ENCODE measurements at places on chromosomes 6 and 20. TPM values are rescaled to one million over a fixed set of nuclear protein-coding genes. Genes with fewer than 3 reads are reported as not detected.

SNX21 gene
- 59.8 TPM for total RNA-seq

OPRM1 gene
- total RNA-seq, result not detected

VWA7 gene
- total RNA-seq, result 0.36 TPM

TUBB2B gene
- 26.7 TPM for total RNA-seq

TMC2 gene
- total RNA-seq, result not detected

DNA sequence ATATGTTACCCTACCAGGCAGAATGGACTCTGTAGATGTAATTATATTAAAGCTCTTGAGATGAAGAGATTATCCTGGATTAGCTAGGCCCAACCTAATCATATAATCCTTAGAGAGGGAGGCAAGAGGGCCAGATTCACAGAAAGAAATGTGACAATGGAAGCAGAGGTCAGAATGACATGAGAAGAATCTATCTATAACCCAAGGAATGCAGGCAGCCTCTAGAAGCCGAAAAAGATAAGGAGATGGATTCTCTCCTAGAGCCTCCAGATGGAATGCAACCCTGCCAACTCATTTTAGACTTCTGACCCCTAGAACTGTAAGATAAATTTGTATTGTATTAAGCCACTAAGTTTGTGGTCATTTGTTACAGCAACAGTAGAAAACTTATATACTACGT, 12.3 kb downstream of the PXT1 start:
- no peak for DNase-seq

DNA sequence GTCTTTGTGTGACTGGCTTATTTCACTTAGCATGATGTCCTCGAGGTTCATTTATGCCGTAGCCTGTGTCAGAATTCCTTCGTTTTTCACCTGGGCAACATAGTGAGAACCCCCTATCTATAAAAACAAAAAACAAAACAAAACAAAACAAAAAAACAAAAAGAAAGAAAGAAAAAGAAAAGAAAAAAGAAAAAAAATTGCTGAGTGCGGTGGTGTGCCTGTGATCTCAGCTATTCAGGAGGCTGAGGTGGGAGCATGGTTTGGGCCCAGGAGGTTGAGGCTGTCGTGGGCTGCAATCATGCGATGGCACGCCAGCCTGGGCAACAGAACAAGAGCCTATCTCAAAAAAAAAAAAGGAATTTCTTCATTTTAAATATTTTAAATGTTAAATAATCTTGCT, 38.4 kb downstream of the VEGFA start:
- no peak for DNase-seq

DNA sequence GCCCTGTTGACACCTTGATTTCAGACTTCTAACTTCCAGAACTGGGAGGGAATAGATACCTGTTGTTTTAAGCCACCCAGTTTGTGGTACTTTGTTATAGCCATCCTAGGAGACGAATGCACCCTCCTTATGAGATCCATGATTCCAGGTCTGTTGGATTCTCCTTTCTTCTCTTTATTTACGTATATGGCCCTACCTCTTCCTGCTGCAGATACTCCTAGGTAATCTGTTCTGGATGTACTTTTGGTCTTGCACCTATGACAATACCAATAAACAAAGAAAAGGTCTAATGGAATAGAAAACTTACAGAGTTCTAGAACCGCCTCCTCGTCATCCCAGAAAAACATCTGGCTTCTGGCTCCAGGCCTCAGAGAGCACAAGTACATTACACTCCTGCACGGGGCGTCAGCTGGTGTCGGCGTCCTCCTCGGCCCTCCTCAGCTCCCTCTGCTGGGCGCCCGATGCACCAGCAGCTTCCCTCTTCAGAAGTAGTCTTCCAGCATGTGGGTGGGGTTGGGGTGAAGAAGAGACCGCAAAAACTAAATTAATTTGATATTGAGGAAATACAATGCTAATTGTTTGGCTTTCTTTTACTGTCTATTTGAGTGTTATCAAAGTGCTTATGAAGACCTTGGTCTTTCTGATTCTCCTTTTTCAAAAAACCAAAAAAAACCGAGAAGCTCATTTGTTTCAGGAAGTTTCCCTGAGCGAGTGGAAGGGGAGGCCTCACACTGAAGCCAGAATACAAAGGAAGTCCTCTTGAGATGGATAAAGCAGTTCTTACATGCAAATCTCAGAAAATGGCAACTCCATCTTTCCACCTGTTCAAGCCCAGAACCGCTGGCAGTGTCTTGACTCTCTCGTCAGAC, 9.7 kb upstream of the ATXN1 start:
- DNase-seq, result peak; percentile 91

GRCh38 chr6:158717341-158718330, 67.8 kb downstream of the SYTL3 start:
- no peak for DNase-seq

DNA sequence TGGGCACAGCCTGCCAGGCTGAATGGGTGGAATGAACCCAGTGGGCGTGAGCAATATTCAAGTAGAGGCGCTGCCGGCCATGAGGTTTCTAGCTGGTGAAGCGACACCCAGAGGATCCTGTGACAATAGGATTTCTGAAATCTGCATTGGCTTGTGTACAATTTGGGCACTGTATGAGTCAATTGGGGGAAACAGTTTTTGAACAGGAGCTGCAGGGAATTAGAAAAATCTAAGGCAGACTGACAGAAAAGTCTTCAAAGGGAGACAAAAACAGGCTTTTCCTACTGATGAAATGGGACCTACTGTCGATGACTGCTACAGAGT, 148.8 kb upstream of the PROKR2 start:
- peak; percentile 14 for DNase-seq

- DNase-seq, result peak; percentile 17
Observed at GRCh38 chr6:57163956-57164355, 8.2 kb upstream of the BAG2 start.

DNA sequence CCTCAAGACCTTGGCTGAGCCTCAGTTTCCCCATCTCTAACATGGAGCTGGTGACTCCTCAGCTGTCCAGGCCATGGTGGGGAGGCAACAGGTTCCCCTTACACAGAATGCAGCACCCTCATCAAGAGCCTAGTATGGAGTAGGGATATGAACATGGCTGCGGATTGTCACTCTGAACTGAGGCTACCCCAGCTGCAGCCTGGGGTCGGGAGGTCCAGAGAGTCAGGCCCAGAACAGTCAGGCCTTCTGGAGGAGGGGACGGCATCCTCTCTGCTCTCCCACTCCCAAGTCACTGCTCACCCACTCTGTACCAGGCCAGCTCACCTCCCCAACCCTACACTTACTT, 1.4 kb upstream of the FOXS1 start:
- DNase-seq, result no peak

DNA sequence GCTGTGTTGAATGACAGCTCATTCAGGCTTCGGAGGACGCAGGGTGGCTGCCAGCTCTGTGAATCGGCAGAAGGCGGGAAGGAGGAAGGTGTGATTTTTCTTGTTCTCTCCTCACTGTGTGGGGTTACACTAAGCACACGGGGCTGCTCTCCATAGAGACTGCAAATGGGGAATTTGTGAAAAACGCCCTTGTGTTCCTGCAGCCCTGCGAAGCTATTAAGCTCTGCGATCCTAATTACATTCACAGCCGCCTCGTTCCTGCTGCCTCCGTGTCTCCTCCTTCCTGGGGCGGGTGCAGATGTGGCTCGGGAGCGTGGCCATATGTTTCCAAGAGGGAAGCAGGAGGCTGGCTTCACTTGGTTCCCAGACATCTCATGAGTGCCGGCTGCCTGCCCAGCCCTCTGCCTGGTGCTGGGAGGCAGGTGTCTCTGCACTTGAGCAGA, 124.0 kb downstream of the TOX2 start:
- no peak for DNase-seq

DNA sequence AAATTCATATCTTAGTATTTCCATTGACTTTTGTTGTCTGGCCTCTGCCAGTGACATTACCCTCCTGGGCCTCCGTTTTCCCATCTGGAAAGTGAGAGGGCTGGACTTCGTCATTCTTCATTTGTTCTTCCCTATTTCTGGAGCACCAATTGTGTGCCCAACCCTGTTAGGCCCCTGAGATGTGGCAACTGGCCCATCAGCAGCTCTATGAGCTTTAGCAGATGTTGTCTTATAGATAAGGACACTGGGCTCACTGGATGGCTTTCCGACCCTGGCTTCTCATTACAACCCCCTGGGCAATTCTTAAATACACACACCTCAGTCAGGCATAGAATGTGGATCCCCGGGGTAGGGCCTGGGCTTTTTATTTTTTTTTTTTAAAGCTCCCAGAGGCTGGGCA, 14.7 kb downstream of the PABPC1L start:
- no peak for DNase-seq

GRCh38 chr6:163730246-163731210, 316.0 kb downstream of the QKI start:
- DNase-seq, result no peak

DNA sequence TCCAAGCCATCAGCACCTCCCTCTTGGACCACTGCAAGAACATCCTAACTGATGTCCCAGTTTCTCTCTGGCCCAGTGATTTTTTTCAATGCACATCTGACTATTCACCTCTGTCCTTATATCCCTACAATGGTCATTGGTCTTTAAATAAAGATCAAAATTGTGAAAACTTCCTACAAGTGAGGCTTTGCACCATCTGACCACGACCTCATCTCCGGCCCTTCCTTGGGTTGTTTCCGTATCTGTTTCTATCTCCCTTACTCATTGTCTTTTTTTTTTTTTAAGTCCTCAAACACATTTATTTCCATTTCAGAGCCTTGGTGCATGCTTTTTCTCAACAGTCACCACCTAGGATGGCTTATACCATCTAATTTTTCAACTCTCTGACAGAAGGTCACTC, 88.1 kb downstream of the IPCEF1 start:
- no peak for DNase-seq

DNA sequence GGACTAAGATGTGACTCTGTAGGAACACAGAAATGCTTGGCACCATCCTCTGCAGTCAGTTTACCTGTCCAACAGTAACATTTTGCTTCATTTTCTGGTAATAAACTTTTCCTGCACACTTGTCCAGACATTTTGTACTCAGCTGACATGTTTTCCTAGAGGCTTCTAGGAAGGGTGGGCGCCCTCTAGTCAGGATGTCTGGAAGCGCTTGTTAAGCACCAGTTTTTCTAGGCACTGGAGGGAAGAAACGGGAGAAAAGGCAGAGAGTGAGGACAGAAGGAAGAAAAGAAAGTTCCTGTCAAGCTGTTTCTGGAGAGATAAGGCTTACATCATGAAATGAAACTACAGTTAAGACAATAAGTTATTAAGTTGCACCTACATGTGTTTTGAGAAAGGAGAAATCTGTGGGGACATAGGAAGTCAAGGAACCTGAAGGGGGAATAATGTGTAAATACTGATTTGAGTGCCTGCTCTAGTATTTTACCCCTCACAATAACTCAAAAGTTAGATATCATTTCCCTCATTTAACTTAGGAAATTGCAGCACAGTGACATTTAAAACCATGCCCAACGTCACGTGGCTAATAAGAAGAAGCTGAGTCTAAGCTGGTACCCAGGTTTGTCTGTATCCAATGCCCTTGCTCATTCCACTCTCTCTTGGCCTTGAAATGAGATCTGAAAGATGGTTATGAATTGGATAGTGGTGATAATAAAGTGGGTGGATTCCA, 42.7 kb upstream of the TNFRSF21 start:
- DNase-seq, result peak; percentile 16

DNA sequence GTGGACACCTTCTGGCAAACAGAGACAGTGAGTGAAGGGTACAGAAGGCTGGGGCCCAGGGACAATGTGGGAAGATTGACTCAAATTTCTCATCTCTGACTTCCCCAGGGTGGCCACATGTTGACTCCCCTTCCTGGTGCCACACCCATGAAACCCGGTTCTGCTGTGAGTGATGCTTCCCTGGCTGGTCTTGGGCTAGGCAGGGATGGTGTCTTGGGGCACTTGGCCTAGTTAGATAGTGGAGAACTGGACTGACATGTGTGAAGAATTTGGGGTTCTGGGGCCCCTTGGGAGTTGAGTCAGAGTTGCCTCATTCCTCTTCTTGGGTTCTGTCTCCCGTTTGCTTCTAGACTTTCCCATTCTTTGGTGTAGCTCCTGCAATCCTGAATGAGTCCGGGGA, 34.2 kb downstream of the GSS start:
- no peak for DNase-seq

DNA sequence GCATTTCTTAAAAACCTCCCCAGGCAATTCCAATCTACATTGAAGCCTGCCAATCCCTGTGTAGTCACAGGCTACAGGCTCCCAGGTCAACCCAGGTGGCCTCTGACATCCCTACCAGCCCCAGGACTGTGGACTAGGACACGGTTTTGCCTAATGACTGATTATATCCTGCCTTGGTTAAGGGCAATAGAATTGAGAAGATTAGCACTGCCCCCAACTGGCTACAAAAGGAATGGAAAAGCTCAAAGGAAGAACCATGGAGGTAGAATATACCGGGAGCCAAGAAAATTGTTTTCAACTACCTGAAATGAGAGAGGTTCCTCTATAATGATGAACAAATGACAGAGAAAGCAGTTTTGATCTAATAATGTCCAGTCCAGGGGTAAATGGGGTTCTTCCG, 421.1 kb upstream of the AGPAT4 start:
- DNase-seq, result peak; percentile 47

DNA sequence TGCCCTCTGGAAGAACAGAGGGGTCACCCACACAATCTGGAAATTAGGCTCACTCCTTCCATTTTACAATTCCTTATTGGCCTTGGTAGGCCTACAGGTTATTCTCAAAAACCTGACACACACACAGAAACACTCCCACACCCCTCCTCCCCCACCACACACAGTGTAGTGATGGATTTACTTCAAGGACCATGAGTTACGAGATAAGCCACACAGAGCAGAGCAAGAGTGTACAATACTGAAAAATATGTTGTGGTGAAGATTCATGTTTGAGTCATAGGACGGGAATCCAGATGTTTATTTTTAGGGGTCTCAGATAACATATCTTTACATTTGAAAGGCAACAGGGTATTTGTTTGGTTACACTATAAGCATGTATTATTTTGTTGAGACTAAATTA, 291.9 kb downstream of the PLCB1 start:
- DNase-seq, result peak; percentile 72

DNA sequence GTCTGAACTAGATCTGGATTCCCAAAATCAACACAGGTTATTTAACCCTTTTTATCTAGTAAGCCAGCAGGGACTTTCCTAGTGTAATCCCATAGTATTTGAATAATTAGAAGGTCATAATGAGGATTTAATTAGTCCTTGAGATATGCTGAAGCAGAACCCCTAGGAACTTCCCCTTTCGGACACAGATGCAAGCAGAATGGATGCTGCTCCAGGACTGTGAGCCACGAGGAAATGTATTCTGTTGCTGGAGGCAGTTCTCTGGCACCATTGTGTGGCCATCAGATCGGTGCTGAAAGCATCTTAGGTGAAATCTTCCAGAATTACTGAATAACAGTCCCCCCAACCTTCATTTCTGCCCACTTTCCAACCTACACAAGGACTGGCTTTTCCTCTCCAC, 206.9 kb downstream of the TMEM242 start:
- DNase-seq, result no peak

GRCh38 chr20:23270382-23270911, 80.1 kb upstream of the NXT1 start:
- peak; percentile 50 for DNase-seq

DNA sequence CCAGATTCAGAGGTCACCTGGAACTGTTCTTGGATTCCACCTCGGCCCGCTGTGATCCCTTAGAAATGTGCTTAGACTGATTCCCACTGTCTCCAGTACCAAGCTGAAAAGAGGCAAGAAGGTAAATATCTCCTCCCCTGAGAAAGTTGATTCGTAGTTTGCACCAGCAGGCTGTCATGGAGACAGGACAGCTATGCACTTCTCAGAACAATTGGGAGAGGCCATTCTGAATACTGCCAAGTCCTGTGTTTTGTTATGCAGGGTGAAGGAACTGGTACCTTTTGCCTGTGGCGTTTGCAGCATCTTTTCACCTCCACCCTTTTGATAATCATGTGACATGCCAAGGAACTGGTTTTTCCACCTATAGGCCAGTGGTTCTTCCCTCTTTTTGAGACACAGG, 58.2 kb upstream of the RNGTT start:
- no peak for DNase-seq

All from RPMI7951 (cell line).